ENCODE measurements at places on chromosomes 11 and 22.
A peak's percentile ranks its signal among the peaks of the same experiment; 100 is the strongest.

DNA sequence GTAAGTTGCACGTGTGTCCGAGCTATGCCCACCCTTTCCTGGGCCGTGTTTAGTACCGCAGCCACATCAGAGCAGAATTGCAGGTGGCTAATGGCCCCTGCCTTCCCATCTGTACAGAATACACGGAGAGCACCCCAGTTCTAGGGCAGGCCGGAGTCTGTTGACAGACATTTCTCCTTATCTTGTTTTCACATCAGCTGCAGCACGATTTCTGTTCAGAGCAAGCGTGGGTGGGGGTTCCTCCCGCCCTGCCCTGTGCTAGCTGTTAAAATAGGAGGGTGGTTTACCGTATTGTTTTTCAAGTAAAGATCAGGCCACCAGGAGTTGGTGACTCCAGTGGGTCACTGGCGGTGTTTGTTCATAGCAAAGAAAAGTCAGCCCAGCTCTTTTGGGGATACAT is 41.1 kb downstream of the UBASH3B start:
- no peak for DNase-seq

- DNase-seq, result no peak
These were observed 200.5 kb downstream of the KCNA4 start for GRCh38 chr11:29816359-29816758.

DNA sequence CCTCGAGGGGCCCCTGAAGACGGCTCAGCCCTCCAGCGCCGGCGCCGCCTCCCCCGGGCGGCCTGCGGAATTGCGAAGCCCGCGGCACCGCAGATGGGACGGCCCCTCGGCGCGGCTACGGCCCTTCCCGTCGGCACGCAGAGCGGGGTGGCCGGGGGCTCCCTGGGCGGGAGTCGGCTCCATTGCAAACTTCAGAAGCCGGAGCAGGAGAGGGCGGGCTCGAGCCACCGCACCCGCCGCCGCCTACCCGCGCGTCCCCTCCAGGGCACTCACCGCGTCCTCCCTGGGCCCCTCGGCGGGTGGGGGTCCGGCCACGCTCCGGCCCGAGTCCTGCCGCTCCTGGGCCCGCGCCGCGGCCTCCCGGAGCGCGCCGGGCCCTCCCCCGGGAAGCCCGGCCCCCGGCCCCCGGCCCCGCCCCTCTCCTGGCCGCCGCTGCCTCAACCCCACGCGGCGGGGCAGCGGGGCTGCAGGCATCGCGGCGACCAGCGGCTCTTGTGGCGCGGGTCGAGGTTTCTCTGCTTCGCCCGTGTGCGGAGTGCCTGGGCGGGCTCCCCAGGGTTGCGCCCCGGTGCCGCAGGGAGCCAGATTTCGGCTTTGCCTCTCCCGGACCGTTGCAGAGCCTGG is at the start of gene PACSIN3:
PACSIN3 (minus strand) TSS at position 359 of the 624 bp plus-strand sequence. CDS start 3,707 bp downstream, outside the sequence.
- DNase-seq, result no peak

DNA sequence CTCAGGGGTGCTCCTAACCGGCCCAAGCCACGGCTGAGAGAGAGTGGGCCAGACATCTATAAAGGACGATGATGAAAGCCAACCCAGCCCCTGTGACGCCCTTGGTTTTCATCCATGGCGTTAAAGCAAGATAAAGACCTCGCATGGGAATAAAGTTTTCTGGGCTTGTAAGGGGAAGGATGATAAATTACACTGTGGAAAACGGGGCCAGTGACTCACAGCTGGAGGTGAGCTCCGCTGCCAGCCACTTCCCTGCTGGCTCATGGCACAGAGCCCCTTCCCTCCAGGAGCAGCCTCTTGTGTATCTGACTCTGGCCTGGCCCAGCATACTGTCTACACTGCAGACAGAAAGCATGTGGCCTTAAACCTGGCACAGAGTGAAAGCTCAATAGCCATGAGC is 503.2 kb upstream of the B3GAT1 start:
- DNase-seq, result no peak

GRCh38 chr11:92504004-92504403 is 279.4 kb downstream of the FAT3 start:
- no peak for DNase-seq

GRCh38 chr11:7872890-7873289 is 58.2 kb downstream of the OR10A6 start:
- DNase-seq, result no peak

- DNase-seq, result peak; percentile 54
These were observed 25.6 kb downstream of the PARVB start for GRCh38 chr22:44049486-44050231.

DNA sequence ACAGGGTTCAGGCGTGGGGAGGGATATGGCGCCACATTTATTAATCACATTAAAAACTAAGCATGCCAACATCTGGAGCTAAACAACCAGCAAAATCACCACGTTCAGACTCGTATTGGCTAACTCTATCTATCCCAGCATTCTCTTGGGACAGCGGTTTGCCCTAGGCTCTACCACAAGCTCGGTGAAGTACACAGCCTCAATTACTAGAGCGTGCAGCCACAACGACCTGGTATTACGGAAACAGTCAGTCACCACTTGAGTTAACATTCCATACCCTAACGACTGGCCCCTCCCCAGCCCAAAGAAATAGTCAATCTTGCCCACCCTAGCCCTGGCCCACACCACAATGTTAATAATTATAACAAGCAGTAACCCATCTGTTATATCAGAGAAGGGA is 32.1 kb downstream of the APOL5 start:
- no peak for DNase-seq

DNA sequence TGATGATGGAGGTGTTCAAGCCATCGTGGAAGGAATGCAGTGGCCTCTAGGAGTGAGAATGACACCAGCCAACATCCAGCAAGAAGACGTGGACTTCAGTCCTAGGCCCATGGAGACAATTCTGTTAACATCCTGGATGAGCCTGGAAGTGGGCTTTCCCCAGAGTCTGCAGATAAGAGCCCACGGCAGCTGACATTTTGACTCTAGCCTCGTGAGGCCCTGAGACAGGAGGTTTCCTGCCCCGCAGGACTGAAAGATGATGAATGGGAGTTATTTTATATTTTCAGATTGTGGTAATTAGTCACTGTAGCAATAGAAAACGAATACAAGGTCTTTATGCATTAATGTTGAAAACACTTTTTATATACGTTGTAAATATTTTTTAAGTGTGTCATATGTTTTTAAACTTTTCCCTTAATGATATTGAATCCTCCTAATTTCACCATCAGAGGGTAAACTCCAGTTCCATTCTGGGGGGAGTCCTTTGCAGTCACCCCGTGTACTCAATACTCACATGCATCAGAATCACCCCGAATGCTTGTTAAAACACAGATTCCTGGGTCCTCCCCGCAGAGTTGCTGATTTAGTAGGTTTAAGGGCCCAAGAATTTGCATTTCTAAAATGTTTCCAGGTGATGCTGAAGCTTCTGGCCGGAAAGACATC is 570 bp upstream of the TPCN2 start:
- no peak for DNase-seq

DNA sequence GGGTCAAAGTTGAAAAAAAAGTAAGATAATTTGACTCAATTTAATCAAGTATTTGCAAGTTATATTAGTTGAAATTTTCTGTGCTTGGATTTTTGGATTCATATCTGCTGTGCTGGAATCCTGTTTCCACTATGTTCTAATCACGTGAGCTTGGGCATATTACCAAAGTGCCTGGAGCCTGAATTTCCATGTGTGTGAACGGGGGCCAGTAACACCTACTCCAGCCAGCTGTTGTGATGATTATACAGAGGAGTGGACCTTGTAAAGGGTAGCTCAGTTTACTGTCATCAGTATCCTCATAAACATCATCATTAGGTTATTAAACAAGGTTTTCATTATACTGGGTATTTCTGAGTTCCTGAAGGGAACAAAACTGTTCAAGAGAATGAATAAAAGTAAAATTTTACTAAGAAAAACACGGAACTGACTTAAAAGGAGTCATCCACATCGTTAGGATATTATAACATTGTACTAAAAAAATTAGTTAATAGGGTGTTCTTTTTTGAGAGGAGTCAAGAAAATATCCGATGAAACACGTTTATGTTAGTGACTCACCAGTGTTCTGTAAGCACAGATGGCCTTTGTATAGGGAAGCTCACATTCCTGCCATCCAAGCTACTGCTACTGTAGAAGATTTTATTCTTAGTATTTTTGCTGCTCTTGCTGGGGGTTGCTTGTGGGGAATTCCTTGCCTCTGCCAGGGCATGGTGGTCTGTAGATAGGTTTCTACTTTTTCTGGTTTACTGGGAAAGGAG is 144.1 kb downstream of the ARHGAP42 start:
- no peak for DNase-seq

- no peak for DNase-seq
These were observed 4.2 kb upstream of the MTA2 start for GRCh38 chr11:62605902-62606301.

GRCh38 chr11:9386086-9386485 is 1.6 kb downstream of the IPO7 start:
- DNase-seq, result no peak

DNA sequence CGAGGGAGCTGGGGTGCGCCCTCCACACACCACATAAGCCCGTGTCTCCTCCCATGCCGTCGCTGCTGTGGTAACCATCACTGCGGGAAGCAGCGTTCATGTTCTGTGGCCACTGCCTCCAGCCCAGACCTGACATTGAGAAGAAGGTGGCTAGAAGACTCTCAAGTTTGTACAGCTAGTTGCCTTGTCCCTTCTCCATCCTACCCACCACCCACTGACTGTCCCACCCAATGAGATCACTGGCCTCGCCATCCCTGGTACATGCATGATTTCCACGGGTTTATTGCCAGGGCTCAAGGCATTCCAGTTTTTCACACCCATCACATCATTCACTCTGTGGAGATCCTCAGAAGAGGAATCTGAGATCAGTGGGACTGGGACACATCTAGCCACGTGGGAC is 33.0 kb downstream of the AHNAK start:
- no peak for DNase-seq

DNA sequence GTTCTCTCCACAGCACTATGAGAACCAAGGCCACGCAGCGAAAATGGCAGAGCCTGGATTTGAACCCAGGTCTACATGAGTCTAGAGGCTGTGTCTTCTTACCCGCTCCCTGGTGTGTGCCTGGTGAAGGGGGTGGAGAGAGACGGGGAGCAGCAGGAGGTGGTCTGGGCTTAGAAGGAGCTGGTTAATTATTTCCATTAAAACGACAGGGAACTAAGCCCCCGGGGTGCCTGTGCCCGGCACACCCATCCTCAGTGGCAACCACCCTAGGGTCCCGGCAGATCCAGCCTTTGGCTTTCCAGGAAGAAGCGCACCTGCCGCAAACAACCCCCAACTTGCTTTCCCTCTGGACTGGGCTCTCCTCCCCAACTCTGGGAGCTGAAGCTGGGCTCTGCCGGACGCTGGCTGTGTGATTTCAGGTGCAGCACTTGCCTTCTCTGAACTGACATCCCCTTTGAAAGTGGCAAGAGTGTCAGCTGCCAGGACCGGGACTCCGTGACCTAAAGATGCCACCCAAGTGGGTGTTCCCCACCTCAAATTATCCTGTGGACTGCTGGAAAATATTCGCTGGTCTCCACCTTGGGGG is 35.8 kb downstream of the MN1 start:
- DNase-seq, result no peak

GRCh38 chr11:12219757-12220156 is 109.4 kb downstream of the MICAL2 start:
- DNase-seq, result no peak

Measured in hypothalamus (tissue), 51 donors.